ENCODE measurements at places on chromosomes 7 and 10.
A peak's percentile ranks its signal among the peaks of the same experiment; 100 is the strongest.

DNA sequence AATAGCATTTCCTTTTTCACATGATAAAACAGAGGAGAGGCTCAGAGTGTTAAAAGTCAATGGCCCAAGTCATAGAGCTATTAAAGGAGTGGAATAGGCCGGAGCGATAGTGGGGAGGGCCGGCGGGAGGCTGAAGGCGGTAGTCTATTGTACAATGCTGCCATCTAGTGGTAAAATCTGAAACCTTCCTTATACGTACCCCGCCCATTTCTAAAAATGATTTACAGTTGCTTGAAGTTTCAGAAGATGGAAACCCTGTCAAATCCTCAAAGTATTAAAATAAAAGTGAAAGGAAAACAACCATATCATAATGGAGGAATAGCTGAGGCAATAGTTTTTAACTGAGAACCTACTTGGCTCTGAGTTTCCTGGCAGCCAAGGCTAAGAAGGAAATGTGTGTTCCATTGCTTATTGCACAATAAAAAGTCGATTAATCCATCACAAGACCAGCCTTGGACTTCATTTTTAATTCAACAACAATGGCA is 209.1 kb downstream of the CCSER2 start:
- DNase-seq: peak; percentile 32

DNA sequence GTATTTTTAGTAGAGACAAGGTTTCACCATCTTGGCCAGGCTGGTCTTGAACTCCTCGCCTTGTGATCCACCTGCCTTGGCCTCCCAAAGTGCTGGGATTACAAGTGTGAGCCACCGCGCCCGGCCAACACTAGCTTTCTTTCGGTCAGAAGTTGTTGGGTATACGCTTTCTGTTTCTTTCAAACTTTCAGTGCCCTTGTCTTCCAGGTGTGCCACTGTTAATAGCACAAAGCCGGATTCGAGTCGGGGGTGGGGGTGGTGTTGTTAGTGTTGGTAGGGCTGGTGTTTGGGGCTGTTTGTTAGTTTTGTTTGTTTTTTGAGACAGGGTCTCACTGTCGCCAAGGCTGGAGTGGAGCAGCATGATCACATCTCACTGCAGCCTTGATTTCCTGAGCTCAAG is 33.8 kb upstream of the NANOS1 start:
- DNase-seq: no peak

DNA sequence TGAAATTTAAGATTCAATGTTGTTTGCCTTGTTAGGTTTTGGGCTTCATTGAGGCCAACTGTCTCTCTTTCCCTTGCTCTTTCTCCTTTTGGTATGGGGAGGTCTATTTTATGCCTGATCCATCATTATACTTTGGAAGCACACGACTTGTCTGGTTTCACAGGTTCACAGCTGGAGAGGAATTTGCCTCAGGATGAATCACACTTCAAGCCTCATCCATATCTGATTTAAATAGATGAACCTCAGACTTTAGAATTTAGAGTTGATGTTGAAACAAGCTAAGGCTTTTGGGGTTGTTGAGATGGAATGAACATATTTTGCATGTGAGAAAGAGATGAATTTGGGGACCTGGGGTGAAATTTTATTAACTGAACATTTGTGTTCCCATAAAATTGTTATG is 150.5 kb upstream of the IGFBP3 start:
- DNase-seq: no peak

DNA sequence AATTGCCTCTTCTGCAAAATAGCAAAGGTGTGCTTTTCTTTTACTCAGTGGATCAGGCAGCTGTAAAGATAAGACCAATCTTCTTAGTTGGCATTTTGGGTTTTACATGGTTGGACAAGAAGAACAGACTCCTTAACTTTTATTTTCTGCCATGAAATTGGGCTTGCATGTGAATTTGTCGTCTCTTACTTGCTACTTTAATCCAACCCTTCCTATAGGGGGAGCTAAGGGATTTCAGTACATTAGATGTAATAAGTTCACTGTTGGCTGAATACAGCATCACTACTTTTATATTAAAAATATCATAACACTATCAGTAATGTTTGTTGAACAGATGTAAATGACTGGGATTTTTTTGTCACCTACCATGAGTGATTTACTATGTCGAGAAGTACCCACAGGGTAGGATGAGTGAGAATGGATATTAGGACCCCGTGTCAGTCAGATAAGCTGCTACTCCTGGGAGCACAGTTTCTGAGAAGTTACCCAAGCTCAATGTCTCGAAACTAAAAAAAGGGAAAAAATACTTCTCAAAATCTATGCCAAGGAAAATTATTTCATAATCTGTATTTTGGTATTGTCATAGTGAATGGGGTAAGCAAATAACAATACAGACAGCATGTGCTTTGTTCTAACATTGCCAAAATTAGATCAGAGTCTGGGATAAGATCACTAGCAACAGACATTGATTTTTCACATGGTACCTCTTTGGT is 127.4 kb upstream of the AGR3 start:
- DNase-seq: peak; percentile 45

GRCh38 chr7:24979470-24979862 is 512 bp downstream of the OSBPL3 start:
- no peak for DNase-seq

DNA sequence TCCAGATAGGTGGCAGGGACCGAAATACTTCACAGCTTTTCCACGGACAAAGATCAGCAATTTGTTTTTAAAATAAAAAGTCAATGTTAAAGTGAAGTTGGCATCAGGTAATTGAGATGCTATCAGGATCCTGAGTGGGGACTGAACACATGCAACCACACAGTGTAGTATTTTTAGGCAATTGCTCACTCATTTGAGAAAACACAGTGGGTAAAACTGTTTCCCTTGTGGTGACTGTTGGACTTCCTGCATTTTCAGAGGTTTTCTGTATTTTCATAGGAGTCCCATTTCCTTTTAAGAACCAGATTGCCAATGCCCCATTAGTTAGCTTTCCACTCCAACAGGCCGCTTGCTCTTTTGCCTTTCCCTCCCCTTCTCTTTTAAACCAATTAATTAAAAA is 159.5 kb upstream of the ZNF32 start:
- no peak for DNase-seq

- DNase-seq: no peak
Observed at GRCh38 chr7:94258418-94259300, 136.0 kb upstream of the COL1A2 start.

- no peak for DNase-seq
Observed at GRCh38 chr10:44513591-44513990, 128.7 kb upstream of the CXCL12 start.

GRCh38 chr7:85102813-85103350 is 84.0 kb downstream of the SEMA3D start:
- no peak for DNase-seq

- DNase-seq: no peak
Observed at GRCh38 chr7:105006367-105007136, 7.5 kb upstream of the KMT2E start.

GRCh38 chr7:55349121-55349520 is 16.0 kb upstream of the LANCL2 start:
- DNase-seq: no peak

DNA sequence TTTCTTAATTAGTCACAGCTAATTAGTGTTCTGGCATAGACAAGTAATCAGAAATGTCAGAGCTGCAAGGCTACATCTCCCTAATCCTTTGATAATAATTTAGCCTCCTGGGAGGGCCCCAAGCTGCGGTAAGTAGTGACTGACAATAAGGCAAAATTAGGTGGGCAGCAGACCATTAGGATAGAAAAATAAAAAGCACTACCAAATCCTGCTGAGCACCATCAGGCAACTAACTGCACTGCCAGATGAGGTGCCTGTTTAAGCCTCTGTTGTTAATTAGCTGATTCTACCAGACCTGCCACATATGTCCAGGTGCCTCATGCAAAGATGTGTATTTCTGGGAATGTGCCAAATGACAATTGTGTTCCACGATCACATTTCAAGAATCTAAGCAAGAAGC is 32.5 kb upstream of the FEZF1 start:
- no peak for DNase-seq

DNA sequence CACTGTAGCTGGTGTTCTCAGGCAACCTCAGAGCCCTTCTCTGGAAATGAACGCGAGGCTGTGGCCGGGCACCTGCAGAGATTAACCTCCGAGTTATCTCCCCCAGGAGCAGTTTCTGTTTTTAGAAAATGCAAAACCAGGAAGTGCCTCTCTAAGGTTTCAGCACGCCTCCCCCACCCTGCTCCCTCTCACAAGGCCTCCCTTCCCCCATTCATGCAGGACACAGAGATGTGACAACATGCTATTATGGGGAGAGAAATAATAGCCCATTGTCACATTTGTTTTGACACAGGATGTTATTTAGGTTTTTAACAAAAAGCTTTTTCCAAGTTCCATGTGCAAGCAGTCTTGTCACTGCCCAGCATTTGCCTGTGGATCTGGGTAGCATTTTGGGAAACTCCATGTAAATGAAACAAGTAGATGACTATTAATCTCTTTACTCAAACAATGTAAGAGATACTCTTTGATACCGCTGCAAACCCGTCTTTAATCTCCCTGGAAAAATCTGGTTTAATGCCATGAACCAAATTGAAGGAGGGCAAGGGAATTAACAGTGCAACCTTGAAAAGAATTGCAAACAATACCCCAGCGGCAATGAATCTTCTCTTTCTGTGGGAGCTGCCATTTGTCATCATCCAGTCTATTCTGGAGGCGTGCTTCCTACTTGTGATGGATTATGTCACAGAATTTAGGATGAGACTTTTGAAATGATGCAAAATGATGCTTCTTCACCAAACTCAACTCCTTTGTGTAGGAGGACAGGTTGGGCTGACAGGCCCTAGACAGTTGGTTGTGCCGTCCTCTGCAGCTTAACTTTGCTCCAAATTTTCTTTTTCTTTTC is 86.5 kb upstream of the NMT2 start:
- no peak for DNase-seq

DNA sequence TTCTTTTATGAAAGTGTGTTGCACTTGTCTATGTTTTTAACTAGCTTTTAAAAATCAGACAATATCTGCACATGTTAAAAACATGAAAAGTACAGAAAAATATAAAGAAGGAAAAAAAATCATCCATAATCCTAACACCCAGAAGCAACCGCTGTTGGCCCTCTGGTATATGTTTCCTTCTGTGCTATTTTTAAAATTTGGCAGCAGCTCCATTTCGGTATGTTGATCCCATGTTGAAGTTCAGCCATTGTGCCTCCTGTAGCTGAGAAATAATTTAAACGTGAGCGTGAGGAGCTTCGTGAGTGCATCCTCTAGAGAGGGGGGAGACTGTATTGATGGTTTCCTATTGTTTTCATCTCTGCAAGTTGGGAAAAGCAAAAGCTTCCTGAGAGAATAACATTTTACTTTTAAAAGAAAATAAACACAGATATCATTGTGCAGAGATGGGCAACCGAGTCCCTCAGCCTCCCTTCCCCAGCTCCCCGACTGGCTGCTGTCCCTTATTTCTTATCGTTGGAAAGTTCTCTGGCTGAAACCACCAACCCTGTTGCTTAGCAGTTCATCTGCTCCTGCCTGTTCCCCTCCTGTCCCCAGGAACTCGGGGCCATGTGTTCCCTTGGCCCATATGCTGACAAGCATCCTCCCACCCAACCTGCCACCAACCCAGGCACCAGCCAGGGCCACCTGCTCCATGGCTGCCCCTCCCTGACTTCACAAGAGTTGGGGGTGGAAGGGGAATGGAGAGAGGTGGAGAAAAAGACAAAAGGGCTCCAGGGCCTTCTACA is 499.1 kb upstream of the PODXL start:
- DNase-seq: no peak

- no peak for DNase-seq
Observed at GRCh38 chr7:143239813-143240212, 18.0 kb downstream of the TAS2R40 start.

DNA sequence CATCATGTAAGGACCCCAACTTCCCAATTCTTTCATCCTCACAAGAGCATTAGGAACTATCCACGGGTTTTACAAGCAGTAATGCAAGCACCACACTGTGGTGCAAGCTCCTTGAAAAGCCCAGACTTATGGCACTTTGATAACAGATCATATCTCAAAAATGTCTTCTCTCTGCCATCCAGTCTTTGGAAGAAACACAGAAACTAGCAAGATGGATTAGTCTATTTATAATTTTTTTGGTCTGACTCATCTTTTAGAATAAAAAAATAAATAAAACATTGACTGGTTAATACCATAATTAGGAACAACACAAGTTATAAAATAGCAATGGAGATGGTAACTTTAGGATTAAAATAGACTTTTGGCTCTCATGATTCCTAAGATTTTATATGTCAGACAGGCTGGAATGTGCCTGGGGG is 49.0 kb upstream of the CALD1 start:
- DNase-seq: no peak

DNA sequence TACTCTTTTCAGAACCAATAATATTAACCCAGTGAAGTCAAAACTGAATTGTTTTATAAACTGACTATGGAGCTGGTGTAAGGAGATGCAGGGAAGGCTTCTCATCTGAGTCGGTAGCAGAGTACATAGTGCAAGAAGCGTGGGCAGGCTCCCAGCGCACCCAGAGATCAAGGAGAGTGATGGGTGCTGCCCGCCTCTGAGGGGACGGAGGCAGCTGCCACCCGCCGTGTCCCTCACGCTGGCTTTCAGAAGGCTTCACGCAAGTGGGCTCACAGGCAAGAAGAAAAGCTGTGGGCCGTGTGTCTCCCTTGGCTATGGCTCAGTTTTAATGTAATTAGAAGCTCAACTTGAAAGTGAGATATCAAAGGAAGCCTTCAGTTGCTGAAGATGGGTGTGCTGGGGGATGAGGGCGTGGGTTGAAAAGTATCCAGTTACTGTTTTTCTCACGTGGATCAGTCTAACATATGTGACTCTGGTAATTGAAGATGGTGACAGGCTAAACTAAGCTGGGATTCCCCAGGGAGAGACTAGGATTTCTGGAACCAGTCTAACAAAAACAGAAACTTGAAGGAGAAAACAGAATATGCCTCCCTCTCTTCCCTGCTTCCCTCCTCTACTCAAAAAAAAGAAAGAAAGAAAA is 159.9 kb downstream of the MGMT start:
- peak; percentile 9 for DNase-seq

- no peak for DNase-seq
Observed at GRCh38 chr10:3886641-3887251, 101.7 kb upstream of the KLF6 start.

DNA sequence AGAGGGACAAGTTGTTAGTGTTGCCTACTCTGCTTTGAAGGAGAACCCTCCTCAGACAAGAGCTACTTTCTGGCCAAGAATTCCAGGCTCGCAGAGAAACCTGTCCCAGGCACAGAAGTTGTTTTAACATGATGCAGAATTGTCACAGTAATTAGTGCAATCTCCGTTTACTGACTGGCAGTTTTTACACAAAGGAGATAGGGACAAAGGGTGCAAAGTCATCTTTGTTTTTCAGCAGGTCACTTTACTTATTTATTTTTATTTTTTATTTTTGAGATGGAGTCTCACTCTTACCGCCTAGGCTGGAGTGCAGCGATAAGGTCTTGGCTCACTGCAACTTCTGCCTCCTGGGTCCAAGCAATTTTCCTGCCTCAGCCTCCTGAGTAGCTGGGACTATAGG is 12.3 kb downstream of the TCF7L2 start:
- no peak for DNase-seq

Measured in COLO829 (cell line).